HepG2 (cell line): ENCODE measurements at places on chromosomes 5 and 9. TPM values are rescaled to one million over a fixed set of nuclear protein-coding genes. Genes with fewer than 3 reads are reported as not detected.
A peak's percentile ranks its signal among the peaks of the same experiment; 100 is the strongest.

The TCF7 gene
- 6.3 and 9.0 TPM in 2 replicates for polyA plus RNA-seq

The CARD9 gene
- 3.3 and 7.2 TPM in 2 replicates for polyA plus RNA-seq

The PLAC8L1 gene
- 0.29 and 0.44 TPM in 2 replicates for polyA plus RNA-seq

The SETD9 gene
- polyA plus RNA-seq: 4.8 and 5.5 TPM in 2 replicates

The WDR38 gene
- polyA plus RNA-seq: not detected in 2 replicates

The PCDHA1 gene
- not detected in 2 replicates for polyA plus RNA-seq

The ADAMTS19 gene
- polyA plus RNA-seq: not detected in 2 replicates

The PROB1 gene
- 1.1 and 1.9 TPM in 2 replicates for polyA plus RNA-seq

The STK32A gene
- not detected in 2 replicates for polyA plus RNA-seq

The MARCOL gene
- polyA plus RNA-seq: not detected in 2 replicates

DNA sequence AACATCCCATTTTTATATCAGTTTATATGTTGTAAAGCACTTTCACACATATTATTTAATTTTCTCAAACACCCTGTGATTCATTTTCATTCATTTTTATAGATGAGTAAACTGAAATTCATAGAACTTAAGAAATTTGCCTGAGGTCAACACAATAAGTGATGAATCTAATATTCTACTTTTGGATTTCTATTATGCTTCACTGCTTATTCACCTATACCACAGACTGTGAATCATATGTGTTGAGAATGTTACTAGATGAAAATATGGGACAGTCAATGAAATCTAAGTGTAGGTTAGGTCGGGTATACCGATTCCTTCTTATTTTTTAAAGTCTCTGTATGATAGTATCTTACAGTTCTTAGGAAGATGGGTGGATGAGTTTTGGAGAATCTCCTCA, 24.8 kb downstream of the CDC37L1 start:
- peaks cover 22% of the 10 kb centered on the region for H3K4me1 ChIP-seq
- no peak overlapping the region for H3K4me3 ChIP-seq
- no peak for DNase-seq
- no peaks in the 10 kb centered on the region for H3K27me3 ChIP-seq
- peaks cover 12% of the 10 kb centered on the region for H3K36me3 ChIP-seq

DNA sequence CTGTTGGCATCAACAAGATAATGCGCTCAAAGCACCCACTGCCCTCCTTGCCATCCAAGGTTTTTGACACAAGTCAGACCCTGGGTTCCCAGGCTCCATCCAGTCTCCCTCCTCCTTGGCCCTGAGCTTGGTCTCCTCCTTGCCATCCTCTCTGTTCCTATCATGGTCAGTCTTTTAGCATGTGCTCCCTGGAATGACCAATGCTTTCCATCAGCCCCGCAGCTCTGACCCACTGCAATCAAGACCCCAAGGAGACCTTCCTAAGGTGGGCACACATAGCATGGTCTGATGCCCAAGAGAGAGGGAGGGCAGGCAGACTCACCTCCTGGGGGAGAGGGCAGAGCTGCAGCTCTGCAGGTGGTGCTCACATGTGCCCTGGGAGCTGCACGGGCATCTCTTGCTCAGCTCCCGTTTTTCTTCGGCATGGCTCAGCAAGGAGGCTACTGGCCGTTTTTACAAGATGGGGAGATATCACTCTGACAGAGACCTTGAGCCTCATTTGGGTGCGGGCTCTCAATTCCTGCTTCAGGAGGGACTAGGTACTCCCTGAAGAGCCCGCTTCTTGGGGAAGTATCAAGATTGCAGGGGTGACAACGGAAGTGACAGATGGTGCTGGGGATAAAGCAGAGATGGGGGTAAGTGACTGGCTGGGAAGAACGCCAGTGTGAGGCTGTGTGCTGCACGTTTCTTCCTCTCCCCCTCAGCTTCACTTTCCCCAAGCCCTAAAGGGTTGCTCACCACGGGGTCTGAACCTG, 3.3 kb downstream of the SEPTIN8 start:
- peaks cover 68% of the 10 kb centered on the region for H3K4me1 ChIP-seq
- no peak overlapping the region for H3K4me3 ChIP-seq
- no peaks in the 10 kb centered on the region for H3K27me3 ChIP-seq

- H3K4me1 ChIP-seq: peaks cover 24% of the 10 kb centered on the region
- DNase-seq: no peak
- H3K27me3 ChIP-seq: peaks cover 68% of the 10 kb centered on the region
- H3K36me3 ChIP-seq: no peaks in the 10 kb centered on the region
These were observed 3.2 kb upstream of the SCGB3A1 start for GRCh38 chr5:180594311-180595045.

GRCh38 chr5:571791-572190, 40.3 kb upstream of the CEP72 start:
- H3K36me3 ChIP-seq: no peaks in the 10 kb centered on the region
- no peaks in the 10 kb centered on the region for H3K4me1 ChIP-seq
- H3K27ac ChIP-seq: no peak overlapping the region
- H3K4me3 ChIP-seq: no peak overlapping the region
- peaks cover 78% of the 10 kb centered on the region for H3K27me3 ChIP-seq

DNA sequence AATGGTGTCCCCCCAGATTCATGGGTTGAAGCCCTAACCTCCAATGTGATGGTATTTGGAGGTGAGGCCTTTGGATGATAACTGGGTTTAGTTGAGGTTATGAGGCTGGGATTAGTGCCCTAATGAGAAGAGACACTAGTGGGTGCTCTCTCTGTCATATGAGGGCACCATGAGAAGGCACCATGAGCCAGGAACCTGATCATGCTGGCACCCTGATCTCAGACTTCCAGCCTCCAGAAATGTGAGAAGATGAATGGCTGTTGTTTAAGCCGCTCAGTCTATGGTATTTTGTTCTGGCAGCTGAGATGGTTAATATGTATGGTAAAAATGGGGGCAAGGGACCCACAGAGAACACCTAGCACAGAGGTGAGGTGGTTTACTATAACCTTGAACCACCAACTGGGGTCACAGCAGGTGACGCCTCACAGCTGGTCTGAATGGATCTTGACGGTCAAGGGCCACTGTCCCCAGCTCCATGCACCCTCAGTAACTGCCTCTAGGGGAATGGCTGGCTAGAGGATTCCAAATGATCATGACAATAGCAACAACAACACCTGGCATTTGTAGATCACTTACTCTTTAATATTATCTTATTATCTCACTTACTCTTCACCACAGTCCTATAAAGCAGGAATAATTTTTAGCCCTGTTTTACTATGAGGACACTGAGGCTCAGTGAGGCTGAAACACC, 57.1 kb downstream of the FOXI1 start:
- no peaks in the 10 kb centered on the region for H3K4me1 ChIP-seq
- H3K4me3 ChIP-seq: no peak overlapping the region
- no peak for DNase-seq
- no peaks in the 10 kb centered on the region for H3K36me3 ChIP-seq
- H3K27me3 ChIP-seq: peaks cover 3% of the 10 kb centered on the region; the same call in 1 of the 3 replicates

GRCh38 chr9:35338561-35339274, 151.2 kb upstream of the RUSC2 start:
- 0 out of 3 replicates have a peak, but pooled peaks cover 4% of the 10 kb centered on the region for H3K36me3 ChIP-seq
- no peaks in the 10 kb centered on the region for H3K4me1 ChIP-seq
- H3K27me3 ChIP-seq: no peaks in the 10 kb centered on the region
- DNase-seq: no peak

DNA sequence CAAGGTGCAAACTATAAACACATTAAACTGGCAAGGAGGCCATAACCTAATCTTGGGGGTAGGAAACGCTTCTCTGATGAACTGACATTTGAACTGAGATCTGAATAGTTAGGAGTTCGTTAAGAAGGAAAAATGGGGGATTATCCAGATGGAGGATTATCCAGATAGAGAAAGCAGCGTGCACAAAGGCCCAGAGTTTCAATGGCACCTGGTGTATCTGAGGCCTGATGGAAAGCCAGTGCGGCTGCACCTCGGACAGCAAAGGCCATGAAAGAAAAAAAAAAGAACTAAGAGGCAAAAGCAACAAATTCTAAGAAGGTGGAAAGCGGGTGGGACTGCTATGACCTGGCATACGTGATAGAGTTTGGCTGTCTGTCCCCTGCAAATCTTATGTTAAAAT, 13.0 kb upstream of the CTNNAL1 start:
- H3K27ac ChIP-seq: no peak overlapping the region
- H3K4me1 ChIP-seq: peaks cover 57% of the 10 kb centered on the region
- DNase-seq: no peak
- peaks cover 2% of the 10 kb centered on the region for H3K36me3 ChIP-seq

DNA sequence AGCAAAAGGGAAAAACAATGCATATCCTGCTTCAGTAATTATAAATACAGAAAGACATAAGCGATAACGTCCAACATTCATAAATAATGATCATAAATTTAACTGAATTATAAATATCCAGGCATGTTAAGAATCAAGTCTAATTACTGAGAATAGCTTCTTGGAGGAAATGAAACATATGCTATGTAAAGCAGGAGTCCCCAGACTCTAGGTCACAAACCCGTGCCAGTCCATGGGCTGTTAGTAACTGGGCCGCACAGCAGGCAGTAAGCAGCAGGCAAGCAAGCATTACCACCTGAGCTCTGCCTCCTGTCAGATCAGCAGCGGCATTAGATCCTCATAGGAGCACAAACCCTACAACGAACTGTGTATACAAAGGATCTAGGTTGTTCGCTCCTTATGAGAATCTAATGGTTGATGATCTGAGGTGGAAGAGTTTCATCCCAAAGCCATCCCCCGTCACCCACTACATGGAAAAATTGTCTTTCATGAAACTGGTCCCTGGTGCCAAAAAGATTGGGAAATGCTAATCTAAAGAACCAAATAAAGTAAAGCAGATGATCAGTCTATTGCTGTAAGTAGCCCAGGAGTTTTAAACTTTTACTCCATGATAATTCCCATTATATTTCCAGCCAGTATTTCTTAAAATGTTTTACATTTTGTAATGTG, 50.4 kb downstream of the CERT1 start:
- 0 out of 3 replicates have a peak, but pooled peaks cover 6% of the 10 kb centered on the region for H3K36me3 ChIP-seq
- peaks cover 10% of the 10 kb centered on the region for H3K4me1 ChIP-seq
- H3K27ac ChIP-seq: no peak overlapping the region
- no peaks in the 10 kb centered on the region for H3K27me3 ChIP-seq

GRCh38 chr5:10077791-10078545, 171.7 kb downstream of the ATPSCKMT start:
- no peaks in the 10 kb centered on the region for H3K4me1 ChIP-seq
- DNase-seq: no peak
- H3K36me3 ChIP-seq: no peaks in the 10 kb centered on the region
- H3K27ac ChIP-seq: no peak overlapping the region
- H3K27me3 ChIP-seq: no peaks in the 10 kb centered on the region; the same call in 1 of the 2 replicates
- no peak overlapping the region for H3K4me3 ChIP-seq

DNA sequence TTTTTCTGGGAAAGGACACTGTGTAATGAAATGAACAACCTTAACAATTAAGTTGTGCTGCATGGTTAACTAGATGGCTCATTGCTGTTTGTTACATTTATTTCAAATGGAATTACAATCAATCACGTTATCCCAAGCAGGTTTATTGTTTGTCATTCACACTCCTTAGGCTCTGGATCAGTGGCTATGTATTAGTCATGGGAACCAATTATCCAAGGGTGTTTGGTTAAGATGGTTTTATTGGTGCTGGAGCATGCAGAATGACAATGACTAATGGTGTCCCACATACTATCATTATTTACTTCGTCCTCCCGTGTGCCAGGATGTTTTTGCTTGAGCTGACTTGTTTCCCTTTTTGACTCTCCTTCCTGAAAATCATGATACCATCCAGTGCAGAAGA, 10.6 kb upstream of the TRPC7 start:
- H3K4me3 ChIP-seq: no peak overlapping the region
- no peaks in the 10 kb centered on the region for H3K36me3 ChIP-seq
- DNase-seq: no peak
- no peak overlapping the region for H3K27ac ChIP-seq
- H3K27me3 ChIP-seq: no peaks in the 10 kb centered on the region
- H3K4me1 ChIP-seq: no peaks in the 10 kb centered on the region

DNA sequence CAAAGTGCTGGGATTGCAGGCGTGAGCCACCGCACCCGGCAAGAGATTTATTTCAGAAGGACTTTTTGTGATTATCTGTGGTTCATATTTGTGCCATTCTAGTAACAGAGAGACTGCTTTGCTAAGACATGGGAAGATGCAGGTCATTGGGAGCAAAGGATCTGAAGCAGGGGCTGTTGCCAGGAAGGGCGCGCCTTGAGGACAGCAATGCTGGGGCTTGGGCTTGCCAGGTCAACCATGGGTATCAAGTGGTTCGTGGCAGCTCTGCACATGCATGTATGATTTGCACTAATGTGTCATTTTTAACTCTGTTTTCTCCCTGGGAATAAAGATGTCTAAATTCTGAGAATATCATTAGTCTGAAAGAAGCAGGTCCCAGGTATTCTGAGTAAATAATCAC, 17.0 kb downstream of the ADAMTS2 start:
- no peaks in the 10 kb centered on the region for H3K36me3 ChIP-seq
- no peak for DNase-seq
- H3K4me1 ChIP-seq: no peaks in the 10 kb centered on the region
- no peak overlapping the region for H3K27ac ChIP-seq

DNA sequence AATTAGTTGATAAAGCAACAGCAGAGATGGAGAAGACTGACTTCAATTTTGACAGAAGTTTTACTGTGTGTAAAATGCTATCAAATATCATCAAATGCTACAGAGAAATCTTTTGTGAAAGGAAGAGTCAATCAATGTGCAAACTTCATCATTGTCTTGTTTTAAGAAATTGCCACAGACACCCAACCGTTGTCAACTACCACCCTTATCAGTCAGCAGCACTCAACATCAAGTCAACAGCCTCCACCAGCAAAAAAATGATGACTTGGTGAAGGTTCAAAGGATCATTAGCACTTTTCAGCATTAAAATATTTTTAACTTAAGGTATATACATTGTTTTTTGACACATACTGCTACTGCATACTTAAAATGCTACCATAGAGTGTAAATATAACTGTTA, 888.8 kb downstream of the CDH18 start:
- H3K27me3 ChIP-seq: no peaks in the 10 kb centered on the region
- H3K27ac ChIP-seq: no peak overlapping the region
- no peak overlapping the region for H3K4me3 ChIP-seq
- H3K4me1 ChIP-seq: no peaks in the 10 kb centered on the region

DNA sequence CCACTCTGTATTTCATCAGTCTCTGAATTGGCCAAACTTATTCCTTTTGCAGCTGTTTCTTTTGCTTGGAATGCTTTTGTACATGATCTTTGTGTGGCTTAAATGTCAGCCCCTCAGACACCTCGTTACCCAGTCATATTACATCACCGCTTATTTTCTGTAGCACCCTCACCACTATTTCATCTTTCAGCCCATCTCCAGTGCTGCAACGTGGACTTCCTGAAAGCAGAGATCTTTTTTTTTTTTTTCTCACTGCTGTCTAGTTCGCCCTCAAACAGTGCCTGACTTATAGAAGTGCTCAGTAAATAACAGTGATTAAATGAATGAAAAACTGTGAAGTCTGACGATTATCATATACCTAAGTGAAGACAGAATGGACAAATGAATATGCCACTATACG, 835 bp downstream of the SRA1 start:
- no peak for DNase-seq
- H3K27ac ChIP-seq: peak overlapping the region; percentile 55
- H3K4me1 ChIP-seq: peaks cover 37% of the 10 kb centered on the region
- no peaks in the 10 kb centered on the region for H3K27me3 ChIP-seq
- H3K4me3 ChIP-seq: peak overlapping the region; percentile 84
- peaks cover 12% of the 10 kb centered on the region for H3K36me3 ChIP-seq

GRCh38 chr9:77707383-77708063, 59.4 kb upstream of the GNA14 start:
- H3K4me3 ChIP-seq: no peak overlapping the region
- no peak overlapping the region for H3K27ac ChIP-seq
- peak; percentile 62 for DNase-seq
- H3K4me1 ChIP-seq: no peaks in the 10 kb centered on the region
- H3K27me3 ChIP-seq: no peaks in the 10 kb centered on the region
